Breast epithelium (tissue), 4 donors: ENCODE measurements at places on chromosomes 6 and 20. TPM values are rescaled to one million over a fixed set of nuclear protein-coding genes. Genes with fewer than 3 reads are reported as not detected.
A peak's percentile ranks its signal among the peaks of the same experiment; 100 is the strongest.

RAMACL gene
- 2.5 TPM for total RNA-seq

PTK6 gene
- total RNA-seq: 0.16 TPM

- H3K27me3 ChIP-seq: no peaks in the 10 kb centered on the region
- H3K27ac ChIP-seq: no peak overlapping the region
- H3K36me3 ChIP-seq: no peaks in the 10 kb centered on the region
- H3K4me3 ChIP-seq: no peak overlapping the region
These were observed 36.0 kb downstream of the REV3L start for GRCh38 chr6:111447051-111447450.

GRCh38 chr6:23533311-23533710 is 592.7 kb upstream of the NRSN1 start:
- DNase-seq: no peak
- no peak overlapping the region for H3K4me3 ChIP-seq
- H3K27ac ChIP-seq: peak overlapping the region; percentile 63
- H3K4me1 ChIP-seq: no peaks in the 10 kb centered on the region

GRCh38 chr20:64093013-64093503 is 8.9 kb upstream of the LKAAEAR1 start:
- H3K27ac ChIP-seq: no peak overlapping the region
- no peaks in the 10 kb centered on the region for H3K27me3 ChIP-seq
- H3K36me3 ChIP-seq: no peaks in the 10 kb centered on the region
- no peaks in the 10 kb centered on the region for H3K4me1 ChIP-seq

DNA sequence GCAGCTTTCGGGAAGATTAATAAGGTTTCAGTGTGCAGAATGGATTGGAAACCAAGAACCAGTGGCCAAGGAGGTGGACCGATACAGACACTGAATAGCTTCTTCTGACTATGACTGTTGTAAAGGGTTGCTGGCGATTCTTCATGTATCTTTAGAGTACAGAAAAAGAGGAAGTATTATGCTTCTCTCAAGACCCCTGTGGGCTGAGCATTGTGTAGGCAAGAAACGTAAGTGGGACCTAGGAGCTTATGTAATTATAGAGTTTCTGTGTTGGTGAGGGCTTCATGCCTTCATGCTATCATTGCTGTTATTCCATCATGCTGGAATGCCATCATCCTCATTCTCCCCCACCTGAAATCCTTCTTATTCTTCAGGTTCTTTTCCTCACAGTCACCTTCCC is 105.4 kb upstream of the AKIRIN2 start:
- DNase-seq: no peak
- H3K4me3 ChIP-seq: no peak overlapping the region

DNA sequence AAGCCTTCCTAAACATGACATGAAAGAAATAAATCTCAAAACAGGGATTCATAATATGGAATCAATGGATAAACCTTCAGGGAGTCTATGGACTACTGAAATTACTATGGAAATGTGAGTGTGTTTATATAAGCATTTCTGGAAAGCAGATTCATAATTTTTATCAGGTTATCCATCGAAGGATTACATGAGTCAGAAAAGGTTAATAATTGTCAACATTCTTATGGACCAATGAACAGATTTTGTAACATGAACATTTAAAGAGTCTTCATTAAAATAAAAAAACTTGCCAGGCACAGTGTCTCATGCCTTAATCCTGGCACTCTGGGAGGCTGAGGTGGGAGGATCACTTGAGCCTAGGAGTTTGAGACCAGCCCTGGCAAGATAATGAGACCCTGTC is 84.8 kb downstream of the AHI1 start:
- no peak for DNase-seq
- H3K27me3 ChIP-seq: no peaks in the 10 kb centered on the region

DNA sequence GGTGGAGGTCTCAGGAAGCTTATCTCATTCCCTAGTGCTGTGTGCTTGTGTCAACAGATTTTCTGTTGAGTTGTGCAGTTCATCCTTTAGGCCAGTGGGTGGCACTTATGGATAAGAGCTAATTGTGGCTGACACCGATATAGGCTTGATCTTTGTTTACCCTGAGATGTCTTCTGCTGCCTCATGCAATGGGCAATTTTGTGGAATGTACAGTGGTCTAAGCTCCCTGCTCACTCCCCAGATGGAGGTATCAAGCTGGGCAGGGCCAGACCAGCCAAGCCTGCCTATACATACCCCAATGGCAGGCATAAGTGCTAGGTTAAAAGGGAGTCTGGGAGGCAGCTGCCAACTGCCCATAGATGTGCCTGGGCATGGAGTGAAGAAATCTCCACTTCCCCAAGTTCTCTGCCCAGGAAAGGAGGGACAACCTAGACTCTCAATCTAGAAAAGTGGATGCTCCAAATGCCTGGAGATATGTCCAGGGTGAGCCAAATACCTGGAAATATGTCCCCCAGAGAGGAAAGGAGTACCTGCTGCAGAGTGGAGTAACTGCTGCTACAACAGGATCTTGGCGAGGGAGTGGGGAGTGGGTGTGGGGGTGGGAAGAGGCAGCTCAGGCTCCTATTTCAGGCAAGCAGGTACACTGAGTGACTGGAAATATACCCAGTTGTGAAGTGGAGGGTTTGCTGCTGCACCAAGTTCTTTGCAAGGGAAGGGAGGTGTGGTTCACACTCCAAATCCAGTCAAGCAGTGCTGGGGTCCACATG is 53.2 kb upstream of the ARG1 start:
- H3K4me3 ChIP-seq: no peak overlapping the region
- H3K27me3 ChIP-seq: no peaks in the 10 kb centered on the region
- no peak overlapping the region for H3K27ac ChIP-seq

DNA sequence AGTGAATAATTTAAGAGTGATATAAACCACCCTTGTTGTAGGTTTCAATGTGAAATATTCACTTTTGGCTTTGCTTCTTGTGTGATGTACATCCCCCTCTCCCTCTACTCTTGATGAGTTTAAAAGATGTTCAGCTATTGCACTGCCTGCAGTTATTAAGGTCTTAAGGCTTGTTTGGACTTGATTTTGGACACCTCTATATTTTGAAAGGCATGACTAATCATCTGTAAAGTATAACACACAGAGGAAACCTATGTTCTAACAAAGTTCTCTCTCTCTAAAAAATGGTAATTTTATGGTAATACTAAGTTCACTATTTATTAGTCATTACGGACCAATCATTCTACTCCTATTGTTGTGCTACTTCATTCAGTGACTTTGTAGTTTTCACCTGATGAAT is 1719.9 kb downstream of the GRIK2 start:
- no peaks in the 10 kb centered on the region for H3K27me3 ChIP-seq
- no peaks in the 10 kb centered on the region for H3K36me3 ChIP-seq
- H3K27ac ChIP-seq: no peak overlapping the region
- no peak overlapping the region for H3K4me3 ChIP-seq
- H3K4me1 ChIP-seq: no peaks in the 10 kb centered on the region

GRCh38 chr20:23654717-23655116 is 17.0 kb upstream of the CST3 start:
- peak overlapping the region; percentile 16 for H3K27ac ChIP-seq
- no peak for DNase-seq
- H3K4me1 ChIP-seq: no peaks in the 10 kb centered on the region
- no peak overlapping the region for H3K4me3 ChIP-seq
- no peaks in the 10 kb centered on the region for H3K36me3 ChIP-seq
- no peaks in the 10 kb centered on the region for H3K27me3 ChIP-seq

DNA sequence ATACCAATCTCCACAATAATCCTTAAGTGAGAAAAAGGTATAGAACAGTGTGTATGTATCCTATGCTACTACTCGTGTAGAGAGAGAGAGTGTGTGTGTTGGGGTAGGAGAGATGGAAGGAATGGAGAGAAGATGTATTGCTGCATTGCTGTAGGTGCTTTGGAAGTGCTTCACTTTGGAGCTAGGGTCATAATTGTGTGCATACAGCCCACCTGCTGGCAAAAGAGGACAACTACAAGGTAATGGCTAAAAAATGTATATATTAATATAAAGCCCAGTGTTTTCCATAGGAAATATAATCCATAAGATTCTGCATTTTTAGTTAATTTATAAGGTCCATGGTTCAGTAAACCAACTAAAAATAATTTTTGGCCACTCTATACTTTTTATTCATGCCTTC is 36.1 kb downstream of the SERAC1 start:
- no peaks in the 10 kb centered on the region for H3K27me3 ChIP-seq
- no peaks in the 10 kb centered on the region for H3K4me1 ChIP-seq
- H3K27ac ChIP-seq: no peak overlapping the region
- H3K36me3 ChIP-seq: no peaks in the 10 kb centered on the region
- no peak for DNase-seq

DNA sequence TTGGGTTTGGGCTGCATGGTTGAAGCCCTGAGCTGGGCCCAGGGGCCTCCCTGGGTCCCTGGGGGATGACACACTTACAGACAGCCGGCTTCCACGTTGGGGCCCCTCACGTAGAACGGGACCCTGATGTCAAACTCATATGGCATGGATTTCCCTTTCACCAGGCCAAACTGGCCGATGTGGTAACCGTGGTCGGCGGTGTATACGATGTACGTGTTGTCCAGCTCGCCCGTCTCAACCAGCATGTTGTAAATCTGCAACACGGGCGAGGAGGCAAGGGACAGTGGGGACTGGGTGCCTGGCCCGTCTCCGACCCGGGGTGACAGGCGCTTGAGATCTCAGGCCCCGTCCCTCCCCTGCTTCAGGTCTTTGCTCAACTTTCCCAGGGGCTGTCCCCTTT is 102.4 kb downstream of the SULF2 start:
- no peaks in the 10 kb centered on the region for H3K4me1 ChIP-seq
- no peak for DNase-seq
- H3K27ac ChIP-seq: no peak overlapping the region
- H3K4me3 ChIP-seq: no peak overlapping the region
- no peaks in the 10 kb centered on the region for H3K36me3 ChIP-seq

GRCh38 chr20:44586289-44586911 is 4.0 kb downstream of the PKIG start:
- no peak overlapping the region for H3K27ac ChIP-seq
- no peaks in the 10 kb centered on the region for H3K4me1 ChIP-seq

- no peaks in the 10 kb centered on the region for H3K27me3 ChIP-seq
- H3K27ac ChIP-seq: peak overlapping the region; percentile 43
- H3K4me1 ChIP-seq: no peaks in the 10 kb centered on the region
- H3K4me3 ChIP-seq: no peak overlapping the region
These were observed 246.8 kb upstream of the SGK1 start for GRCh38 chr6:134564705-134565104.

- no peak overlapping the region for H3K4me3 ChIP-seq
- no peak overlapping the region for H3K27ac ChIP-seq
- no peaks in the 10 kb centered on the region for H3K4me1 ChIP-seq
- DNase-seq: no peak
- H3K27me3 ChIP-seq: no peaks in the 10 kb centered on the region
- H3K36me3 ChIP-seq: no peaks in the 10 kb centered on the region
These were observed 60.2 kb downstream of the GNAS-AS1 start for GRCh38 chr20:58790454-58790853.

DNA sequence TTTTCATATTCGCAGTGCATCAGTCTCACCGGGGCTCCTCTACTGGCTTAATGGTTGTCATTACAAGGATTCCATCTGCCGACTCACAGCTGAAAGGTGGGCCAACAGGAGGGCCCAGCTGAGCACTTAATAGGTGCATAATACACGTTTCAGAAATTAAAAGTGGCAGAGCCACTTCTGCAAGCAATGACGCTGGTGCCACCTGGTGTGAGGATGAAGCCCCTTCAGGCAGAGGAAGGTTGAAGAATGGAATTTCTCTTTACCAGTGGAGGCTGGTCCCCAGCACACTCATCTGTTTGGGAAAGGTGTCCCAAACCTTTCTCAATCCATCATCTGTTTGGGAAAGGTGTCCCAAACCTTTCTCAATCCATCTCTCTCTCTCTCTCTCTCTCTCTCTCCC is 8.2 kb upstream of the STMND1 start:
- H3K27ac ChIP-seq: no peak overlapping the region
- H3K36me3 ChIP-seq: no peaks in the 10 kb centered on the region
- no peak for DNase-seq

DNA sequence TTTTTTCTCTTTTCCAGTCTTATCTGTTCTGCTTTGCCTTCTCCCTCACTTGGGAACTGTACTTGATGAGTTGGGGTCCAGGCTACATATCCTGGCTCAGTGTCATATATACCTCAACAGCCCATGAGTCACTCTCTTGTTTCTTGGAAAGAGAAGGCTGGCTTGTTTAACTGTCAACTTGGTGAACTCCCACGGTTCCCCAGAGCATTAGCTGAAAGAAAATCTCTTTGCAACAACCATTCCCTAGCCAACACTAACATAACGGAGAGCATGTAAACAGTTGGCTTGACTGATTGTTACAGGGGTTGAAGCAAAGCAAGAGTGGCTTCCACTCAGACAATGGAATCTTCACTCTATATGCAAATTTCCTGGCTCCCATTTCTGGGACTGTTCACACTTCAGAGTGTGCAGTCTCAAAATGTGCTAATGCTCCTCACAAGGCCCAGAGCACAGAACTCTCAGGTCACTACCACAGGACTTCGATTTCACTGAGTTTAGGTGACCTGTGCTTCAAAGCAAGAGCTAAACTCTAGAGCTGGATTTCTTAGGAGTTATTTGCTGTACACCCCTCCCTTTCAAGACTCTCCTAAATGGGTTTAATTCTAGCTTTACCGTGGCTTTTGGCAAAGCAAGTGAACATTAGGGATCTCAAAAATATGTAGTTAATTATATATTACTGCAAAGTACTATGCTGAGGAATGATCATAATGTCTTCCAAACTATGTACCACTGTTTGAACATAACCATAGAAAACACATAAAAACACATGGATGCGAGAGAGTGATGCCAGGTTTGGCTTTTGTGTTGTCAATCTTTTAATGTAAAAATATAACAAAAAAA is 609.8 kb downstream of the RFPL4B start:
- no peaks in the 10 kb centered on the region for H3K4me1 ChIP-seq
- DNase-seq: no peak
- no peaks in the 10 kb centered on the region for H3K27me3 ChIP-seq
- no peak overlapping the region for H3K4me3 ChIP-seq
- no peaks in the 10 kb centered on the region for H3K36me3 ChIP-seq

- H3K36me3 ChIP-seq: no peaks in the 10 kb centered on the region
- no peaks in the 10 kb centered on the region for H3K4me1 ChIP-seq
- H3K27ac ChIP-seq: no peak overlapping the region
These were observed 10.3 kb downstream of the KCNK5 start for GRCh38 chr6:39218868-39219567.

DNA sequence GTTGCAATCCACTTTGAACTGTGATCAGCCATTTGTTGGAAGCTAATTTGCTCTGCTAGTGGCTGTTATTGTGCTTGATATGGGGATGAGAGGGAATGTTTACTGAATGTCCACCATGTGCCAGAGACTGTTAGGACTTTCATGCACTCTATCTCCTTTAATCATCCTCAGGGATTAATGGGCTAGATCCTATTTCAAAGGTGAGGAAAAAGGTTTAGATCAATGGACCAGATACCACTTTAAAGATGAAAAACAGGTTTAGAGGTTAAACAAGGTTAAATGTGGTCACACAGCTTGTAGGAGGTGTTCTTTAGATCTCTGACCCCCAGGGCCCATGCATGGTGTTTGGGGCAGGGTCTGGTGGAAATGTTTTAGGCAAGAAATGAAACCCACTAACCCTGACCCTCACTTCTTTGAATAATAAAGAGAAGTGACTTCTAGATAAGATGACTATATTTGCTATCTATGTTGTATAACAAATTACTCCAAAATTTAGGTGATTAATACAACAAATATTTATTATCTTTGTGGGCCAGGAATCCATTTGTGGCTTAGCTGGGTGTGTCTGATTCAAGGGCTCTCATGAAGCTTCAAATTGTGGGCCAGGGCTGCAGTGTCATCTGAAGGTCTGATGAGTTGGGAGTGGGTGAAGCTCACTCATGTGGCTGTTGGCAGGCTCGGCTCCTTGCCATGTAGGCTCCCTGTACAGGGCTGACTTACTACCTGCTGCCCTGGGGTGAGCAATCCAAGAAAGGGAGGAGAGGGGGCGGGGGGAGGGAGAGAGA is 127.8 kb upstream of the FOXA2 start:
- no peaks in the 10 kb centered on the region for H3K36me3 ChIP-seq
- DNase-seq: no peak
- H3K27ac ChIP-seq: no peak overlapping the region
- H3K4me1 ChIP-seq: no peaks in the 10 kb centered on the region
